CD4-positive, alpha-beta T cell treated with Interleukin-6 at 100 ng/mL for 8 hours (primary cell): ENCODE measurements at places on chromosomes 13 and 19.

GRCh38 chr13:22757530-22758120 is 423.2 kb upstream of the SGCG start:
- DNase-seq = no peak

DNA sequence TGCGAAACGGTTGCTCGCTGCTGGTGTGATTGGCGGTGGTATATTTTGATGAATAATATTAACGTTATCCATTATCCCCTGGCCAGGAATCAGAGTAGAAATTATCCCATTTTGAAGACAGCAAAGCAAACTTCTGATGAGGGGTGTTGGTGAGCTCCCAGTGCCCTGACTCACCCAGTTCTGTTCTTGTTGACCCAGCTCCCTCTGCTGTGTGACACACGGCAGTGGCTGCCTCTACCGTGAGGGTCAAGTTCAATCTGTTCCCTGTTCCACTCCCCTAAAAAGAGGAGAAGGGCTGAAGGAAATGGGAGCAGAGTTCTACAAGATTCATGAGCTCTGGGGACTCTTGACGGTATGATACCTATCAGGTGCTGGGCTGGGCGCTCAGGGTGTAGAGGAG is 2.0 kb downstream of the CAMSAP3 start:
- no peak for DNase-seq

GRCh38 chr19:40513741-40514315 is 47.0 kb downstream of the SPTBN4 start:
- no peak for DNase-seq

DNA sequence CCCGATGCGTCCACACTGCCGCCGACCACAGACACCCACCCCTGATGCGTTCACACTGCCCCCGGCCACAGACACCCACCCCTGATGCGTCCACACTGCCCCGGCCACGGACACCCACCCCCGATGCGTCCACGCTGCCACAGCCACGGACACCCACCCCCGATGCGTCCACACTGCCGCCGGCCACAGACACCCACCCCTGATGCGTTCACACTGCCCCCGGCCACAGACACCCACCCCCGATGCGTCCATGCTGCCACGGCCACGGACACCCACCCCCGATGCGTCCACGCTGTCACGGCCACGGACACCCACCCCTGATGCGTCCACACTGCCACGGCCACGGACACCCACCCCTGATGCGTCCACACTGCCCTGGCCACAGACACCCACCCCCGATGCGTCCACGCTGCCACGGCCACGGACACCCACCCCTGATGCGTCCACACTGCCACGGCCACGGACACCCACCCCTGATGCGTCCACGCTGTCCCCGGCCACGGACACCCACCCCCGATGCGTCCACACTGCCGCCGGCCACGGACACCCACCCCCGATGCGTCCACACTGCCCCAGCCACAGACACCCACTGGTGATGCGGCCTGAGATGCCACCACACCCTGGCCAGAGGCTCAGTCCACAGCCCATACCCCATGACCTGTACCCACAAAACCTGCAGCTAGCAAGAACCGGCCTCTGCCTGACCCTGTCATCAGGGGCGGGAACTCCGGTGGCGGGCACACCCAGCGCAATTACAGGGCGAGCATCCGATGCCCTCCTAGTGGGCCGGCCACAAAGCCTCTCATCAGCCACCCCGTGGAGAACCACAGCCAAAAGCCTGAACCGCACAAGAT is 28.4 kb downstream of the RASA3 start:
- DNase-seq = no peak

GRCh38 chr13:21753117-21753729 is 82.3 kb downstream of the FGF9 start:
- DNase-seq = no peak

GRCh38 chr13:46523972-46524752 is 28.8 kb upstream of the LRCH1 start:
- no peak for DNase-seq

DNA sequence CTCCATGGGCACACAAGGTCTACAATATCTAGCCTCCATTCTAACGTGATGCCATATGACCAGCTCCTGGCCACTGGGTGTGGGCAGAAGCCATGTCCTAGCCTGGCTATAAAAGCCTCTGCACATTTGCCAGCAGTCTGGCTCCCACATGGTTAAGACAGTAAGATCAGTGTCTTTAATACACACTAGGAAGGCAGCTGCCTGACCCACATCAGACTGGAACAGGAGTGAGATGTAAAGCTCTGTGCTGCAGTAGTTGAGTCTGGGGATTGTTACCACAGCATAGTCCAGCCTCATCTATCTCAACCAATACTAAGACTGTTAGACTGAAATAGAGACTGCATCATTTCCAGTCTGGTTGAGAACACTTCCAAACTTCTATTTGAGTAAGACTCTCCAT is 533.1 kb downstream of the IRS2 start:
- DNase-seq = no peak

DNA sequence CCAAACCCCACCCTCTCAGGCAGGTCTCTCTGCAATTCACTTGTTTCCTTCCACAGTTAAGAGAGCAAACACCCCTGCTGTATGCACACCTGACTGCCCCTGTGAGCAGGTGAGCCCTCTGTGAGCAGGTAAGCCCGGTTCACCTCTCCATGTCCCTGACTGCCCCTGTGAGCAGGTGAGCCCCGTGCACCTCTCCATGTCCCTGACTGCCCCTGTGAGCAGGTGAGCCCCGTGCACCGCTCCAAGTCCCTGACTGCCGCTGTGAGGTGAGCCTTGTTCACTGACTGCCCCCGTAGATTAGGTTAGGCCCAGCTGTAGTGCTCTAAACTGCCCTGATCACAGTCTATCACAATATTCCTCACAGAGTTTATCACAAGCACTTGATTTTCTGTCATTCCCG is 29.2 kb downstream of the TMTC4 start:
- no peak for DNase-seq

DNA sequence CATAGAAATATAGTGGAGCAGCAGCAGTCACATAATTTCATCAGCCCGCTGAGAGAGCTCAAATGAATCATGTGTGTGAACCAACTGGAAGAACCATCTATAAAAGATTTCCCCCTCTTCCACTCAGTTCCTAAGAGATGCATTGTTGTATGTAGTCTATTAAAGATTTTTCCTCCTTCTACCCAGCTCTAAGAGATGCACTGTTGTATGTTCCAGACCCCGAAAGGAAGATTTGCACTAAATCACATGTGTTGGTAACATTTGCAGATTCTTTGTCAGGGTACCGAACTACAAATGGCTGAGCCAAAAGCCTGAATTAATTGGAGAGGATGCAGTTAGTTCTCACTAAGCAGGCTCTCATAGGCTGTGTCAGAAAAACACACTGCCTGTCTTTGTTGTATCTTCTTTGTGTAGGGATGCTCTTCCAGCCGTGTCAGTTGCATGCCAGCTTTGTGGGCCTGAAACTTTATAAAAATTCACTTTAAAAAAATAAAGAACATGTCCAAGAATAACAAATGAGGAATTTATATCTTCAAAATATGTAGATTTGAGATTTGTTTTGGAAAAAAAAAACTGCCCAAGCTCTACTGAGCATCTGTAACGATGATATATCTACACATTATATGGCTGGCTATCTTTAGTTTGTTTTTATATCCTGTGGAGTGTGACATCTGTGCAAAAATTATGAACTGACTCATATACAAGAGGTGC is 223.1 kb downstream of the MZT1 start:
- DNase-seq = no peak
